HuH-7.5 (cell line): ENCODE measurements at places on chromosomes 12 and 14.

- DNase-seq: no peak
Measured at GRCh38 chr14:34187519-34188044, 236.7 kb upstream of the EGLN3 start.

GRCh38 chr12:4271717-4272423 lies 1.7 kb upstream of the CCND2 start:
- no peak for DNase-seq

- DNase-seq: no peak
Measured at GRCh38 chr12:61998791-61999190, 261.4 kb upstream of the USP15 start.

GRCh38 chr14:91138511-91139359 lies 24.9 kb downstream of the DGLUCY start:
- DNase-seq: peak; percentile 26

- no peak for DNase-seq
Measured at GRCh38 chr14:80698974-80699373, 242.6 kb downstream of the CEP128 start.

DNA sequence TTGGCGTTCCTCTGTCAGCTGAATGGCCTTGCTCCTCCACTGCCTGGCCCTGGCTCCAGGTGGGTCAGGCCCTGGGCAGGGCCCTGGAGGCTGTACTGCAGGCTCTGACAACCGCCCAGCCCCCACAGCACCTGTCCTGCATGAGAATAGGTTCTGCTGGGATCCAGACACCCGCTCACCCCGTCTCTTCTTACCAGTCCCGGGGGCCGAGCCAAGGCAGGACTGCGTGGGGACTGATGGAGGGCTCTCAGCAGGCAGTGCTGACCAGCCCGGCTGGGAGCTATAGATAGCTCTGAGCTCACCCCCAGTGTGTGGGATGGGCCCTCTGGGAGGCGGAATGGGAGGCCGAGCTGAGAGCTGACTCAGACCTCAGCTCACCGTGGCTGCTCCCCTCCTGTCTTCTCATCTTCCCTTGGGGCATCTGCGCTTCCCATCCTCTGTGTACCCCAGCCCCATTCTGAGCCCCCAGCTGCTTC lies 39.6 kb downstream of the TEAD4 start:
- no peak for DNase-seq

DNA sequence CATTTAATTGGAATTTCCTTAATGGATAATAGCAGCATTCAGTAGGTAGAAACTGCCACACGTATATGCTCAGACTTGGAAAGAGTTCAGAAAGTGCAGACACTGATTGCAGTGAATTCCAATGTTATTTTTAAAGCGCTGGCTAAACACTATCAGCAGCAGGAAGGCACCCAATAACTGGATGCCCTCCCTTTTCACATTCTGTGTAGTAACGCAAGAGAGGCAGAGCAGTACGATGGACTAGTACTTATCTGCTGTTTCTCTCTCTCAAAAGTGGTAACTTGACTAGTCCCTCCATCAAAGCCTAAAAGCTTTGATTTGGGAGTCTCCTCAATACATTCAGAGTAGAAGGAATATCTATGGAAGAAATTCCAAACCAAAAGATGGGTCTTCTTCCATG lies 791.0 kb downstream of the TMTC2 start:
- DNase-seq: no peak

DNA sequence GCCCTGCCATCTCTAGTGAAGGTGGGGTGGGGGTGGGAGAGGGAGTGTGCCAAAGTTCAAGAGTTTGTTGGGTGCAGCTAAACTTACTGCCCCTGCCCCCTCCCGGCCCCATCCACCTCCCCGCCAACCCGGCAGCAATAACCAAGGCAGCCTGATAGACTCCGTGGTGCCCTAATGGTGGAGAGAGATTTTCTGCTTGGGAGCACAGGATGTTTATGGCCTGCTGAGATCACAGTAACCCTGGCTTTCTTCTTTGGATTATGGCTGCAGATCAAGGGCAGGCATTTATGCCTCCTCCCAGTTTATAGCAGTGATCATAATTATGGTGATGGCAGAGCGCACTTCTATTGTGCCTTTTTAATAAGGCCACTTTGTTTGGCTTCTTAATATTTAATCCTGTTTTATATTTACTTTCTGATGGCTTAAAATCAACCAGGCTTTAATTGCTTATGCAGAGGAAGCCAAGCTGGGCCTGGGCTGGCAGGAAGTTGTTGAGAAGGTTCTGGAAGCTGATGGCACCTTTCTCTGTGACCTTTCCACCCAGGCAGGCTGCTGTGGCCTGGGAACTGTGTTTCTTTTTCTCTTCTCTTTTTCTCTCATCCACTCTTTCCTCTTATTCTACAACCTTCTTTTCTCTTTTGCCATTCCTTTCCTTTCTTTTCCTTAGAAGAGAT lies 256.8 kb upstream of the FKBP4 start:
- DNase-seq: no peak

- no peak for DNase-seq
Measured at GRCh38 chr12:47864646-47865235, 40.1 kb downstream of the VDR start.

DNA sequence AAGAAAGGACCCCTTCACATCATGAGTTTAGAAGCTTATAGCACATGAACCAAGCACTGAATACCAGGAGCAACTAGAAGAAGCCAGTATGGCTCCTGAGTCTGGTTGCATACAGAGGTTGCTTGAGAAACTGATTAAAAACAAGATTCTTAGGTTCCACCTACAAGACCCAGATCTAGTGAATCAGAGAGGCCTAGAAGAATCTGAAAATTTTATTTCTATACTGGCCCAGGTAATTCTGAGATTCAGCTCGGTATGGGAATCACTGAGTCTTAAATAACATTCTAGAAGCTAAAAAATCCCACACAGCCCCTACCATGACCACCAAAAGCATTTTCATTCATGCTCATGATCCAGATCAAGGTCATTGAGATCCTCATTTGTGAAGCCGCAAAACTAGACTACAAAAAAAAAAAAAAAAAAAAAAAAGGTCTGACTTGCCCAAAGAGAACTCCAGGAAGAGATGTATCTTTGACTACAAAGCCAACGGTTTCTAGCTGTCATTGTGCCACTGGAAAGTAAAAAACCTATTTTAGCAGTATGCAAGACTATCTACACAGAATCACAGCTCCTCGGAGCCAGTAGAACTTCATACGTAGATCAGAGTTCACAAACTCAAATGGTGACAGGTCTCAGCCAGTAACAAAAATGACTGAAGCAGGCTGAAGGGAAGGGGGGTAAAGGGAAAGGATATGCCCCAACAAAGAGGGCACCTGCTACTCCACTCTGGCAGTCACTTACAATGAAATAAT lies 168.4 kb upstream of the EGLN3 start:
- no peak for DNase-seq

DNA sequence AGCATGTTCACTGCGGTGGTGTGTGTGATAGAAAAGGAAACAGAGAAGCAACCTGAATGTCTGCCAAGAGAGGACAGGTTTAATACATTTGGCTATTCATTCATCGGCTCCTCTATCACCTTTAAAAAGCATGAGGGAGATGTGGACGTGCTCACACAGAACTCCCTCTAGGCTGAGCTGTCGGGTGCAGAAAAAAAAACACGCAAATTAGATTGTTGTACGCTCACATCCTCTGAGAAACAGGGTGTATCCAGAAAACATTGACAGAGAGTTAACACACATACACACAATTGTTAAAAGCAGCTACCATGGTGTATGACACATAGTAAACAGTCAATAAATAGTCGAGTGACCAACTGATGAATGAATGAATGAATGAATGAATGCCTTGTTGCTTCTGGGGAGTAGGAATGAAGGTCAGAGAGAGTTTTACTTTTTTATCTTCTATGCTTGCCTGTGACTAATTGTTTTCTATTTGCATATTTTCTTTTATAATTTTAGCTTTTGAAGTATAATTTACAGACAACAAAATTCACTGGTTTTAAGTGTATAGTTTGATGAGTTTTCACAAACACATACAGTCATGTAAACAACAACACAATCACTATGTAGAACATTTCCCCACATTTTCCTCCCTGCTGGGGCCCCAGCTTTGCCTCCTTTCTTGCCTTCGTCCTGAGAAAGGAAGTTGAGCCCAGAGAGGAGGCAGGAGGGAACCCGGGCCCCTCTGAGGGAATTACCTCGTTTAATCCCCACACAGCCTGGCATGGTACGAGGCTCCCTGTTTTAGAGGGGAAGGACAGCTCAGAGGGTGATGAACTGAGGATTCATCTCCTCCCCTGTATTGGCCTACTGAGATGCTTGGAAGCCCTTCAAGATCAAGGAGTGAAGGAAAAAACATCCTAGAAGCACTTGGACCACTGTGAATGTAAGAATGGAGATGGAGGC lies 19.7 kb upstream of the FAM222A start:
- DNase-seq: no peak

- DNase-seq: peak; percentile 61
Measured at GRCh38 chr12:49868952-49869815, 26.3 kb upstream of the BCDIN3D start.

DNA sequence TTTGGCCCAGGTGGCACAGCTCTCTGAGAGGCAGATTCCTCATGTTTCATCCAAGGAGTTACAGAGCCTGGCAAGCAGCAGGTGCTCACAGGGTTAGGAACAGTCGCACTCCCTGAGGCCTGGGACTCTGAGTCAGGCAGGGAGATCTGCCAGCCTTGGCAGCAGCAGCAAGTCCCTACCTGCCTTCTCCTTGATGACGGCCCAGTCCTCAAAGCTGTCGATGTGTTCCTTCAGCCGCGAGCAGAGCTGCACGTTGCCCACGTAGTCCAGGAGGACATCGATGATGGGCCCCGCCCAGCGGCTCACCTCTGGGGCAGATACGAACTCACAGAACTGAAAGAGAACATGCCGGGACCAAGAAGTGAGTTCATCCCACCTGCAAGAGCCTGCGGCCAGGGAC lies 10.4 kb downstream of the FAM181A start:
- DNase-seq: no peak

GRCh38 chr12:54294953-54295566 lies 5.8 kb downstream of the NFE2 start:
- DNase-seq: no peak

DNA sequence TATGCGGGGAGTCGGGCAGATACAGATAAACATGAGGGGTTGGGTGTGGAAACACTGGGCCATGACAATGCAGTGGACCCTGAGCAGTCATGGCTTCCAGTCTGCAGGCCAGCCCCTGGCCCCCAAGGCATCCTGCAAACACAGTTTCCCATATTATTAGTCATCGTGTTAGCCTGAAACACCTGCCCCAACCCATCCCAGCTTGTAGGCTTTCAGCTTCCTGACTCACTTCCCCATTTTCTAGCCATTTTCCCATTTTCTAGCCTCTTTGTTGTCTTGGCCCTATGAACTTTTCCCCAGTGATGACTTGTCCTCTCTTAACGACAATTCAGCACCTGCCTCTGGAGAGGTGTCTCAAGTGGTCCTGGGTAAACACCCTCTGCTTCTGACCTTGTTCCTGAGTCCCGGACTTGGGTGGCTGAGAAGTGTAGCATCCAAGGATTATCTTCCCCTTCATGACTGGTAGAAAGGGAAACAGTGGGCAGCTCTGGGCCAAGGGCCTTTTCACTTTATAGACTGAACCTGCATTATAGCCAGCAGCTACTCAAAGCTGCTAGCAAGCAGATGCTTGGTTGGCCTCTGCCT lies 4.3 kb upstream of the PGF start:
- no peak for DNase-seq

- no peak for DNase-seq
Measured at GRCh38 chr12:3686463-3686862, 66.4 kb downstream of the CRACR2A start.

GRCh38 chr12:117680312-117680711 lies 288.5 kb downstream of the KSR2 start:
- DNase-seq: no peak

- no peak for DNase-seq
Measured at GRCh38 chr12:21551841-21552465, 25.9 kb downstream of the SPX start.
